ENCODE measurements at places on chromosomes 13 and 19.

DNA sequence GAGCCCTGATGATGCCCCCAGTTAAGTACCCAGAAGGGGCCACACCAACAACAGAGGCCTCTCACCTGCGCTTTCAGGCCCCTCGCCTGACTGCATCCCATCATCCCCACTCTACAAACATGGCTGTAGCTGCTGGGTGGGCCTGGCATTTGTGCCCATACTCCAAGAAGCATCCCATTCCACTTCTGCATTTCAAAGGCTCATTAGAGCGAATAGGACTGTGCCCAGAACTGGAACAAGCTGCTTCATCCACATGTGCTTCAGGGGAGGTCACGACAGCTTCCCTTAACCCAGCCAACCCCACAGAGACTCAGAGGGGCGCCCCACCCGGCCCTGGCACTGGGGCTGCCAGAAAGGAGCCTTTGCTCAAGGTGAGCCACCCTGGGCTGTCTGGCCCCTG is 156.9 kb downstream of the SIPA1L3 start:
- DNase-seq: no peak

- no peak for DNase-seq
Measured at GRCh38 chr13:44354884-44355283, 18.7 kb upstream of the SERP2 start.

- DNase-seq: peak; percentile 8
Measured at GRCh38 chr13:25085125-25085742, 10.7 kb upstream of the PABPC3 start.

GRCh38 chr19:56692206-56692895 is 20.8 kb upstream of the ZNF835 start:
- DNase-seq: no peak

- DNase-seq: no peak
Measured at GRCh38 chr13:51938454-51938853, 72.8 kb downstream of the ATP7B start.

DNA sequence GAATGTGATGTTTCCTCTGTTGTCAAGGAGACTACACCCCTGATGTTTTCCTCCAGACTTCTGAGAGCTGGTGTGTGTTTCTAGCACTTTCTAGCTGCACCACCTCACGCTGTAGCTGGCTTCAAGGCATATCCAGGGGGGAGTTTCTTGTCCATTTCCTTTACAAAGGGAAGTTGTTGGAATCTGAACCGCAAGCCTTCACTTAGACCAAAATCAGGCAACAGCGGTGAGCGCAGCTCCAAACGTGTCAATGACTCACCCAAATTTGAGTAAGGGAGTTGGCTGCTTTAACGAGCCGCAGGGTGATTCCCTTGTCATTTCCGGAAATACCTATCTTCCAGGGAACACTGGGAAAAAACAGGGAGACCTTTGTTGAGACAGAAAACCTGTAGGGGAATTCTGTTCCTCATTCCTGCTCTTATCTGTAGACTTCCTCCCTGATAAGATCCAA is 2.5 kb downstream of the LDLR start:
- no peak for DNase-seq

All from stimulated activated CD4-positive, alpha-beta T cell treated with anti-CD3 and anti-CD28 coated beads, Interleukin-12 subunit alpha, Interleukin-12 subunit beta, amount 100 ng/mL, for 48 hours (primary cell).